ENCODE measurements at places on chromosomes 12 and 14.

- DNase-seq: no peak
These were observed 1.9 kb downstream of the FAM222A start for GRCh38 chr12:109715310-109716091.

DNA sequence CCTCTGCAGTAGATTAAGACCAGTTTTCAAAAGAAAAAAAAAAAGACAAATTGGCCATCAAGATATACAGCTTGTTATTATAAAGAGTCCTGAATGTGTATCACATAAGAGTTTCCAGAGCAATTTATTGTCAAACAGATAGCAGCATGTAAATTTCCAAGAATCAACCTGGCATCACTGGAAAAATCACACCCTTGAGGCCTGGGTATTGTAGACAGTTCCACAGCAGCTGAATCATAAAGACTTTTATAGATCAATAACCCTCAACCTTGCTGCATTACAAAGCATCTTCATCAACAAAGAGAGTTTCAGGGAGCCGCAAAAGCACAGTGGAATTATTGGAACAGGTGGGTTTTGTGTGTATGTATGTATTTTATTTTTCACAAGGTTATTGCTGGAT, 94.6 kb upstream of the LRIG3 start:
- no peak for DNase-seq

GRCh38 chr12:64983771-64984278, 137.3 kb downstream of the WIF1 start:
- no peak for DNase-seq

GRCh38 chr14:96053600-96054381, 14.6 kb downstream of the C14orf132 start:
- DNase-seq: no peak

DNA sequence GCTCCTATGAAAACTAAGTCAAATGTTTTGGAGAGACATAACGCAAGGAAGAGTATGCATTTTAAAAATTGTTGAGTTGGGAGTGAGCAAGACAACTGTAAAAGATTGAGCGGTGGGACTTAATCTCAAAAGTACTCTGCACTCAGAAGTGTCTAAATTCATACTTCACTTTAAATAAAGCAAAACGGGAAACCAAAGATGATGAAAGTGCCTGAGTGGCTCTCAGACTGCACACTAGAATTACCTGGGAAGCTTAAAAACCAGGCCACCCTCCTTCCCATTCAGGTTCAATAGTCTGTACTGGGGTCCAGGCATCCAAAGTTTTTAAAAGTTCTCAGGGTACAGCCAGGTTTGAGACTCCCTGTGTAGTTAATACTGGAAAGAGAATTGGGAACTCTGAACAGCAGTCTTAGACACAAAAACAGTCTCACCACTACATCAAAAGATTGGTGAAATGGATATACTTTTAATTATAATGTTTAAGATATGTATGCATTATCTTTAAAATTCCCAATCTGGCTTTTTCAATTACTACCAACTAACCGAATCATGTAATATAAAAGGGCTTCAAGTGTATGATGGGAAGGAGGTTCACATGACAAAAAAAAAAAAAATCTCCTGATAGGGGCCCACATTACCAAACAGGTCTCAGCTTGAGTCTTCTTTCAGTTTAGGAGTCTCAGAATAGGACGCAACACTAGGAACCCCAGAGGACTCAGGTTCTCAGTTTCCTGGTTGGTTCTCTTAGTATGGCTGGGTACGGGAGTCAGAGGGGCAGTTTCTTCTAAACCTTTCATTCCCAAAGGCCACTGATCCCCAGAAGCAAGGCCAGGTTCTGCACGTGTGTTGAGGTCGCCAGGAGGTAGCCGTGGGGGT, 1.0 kb downstream of the HOMEZ start:
- DNase-seq: no peak

DNA sequence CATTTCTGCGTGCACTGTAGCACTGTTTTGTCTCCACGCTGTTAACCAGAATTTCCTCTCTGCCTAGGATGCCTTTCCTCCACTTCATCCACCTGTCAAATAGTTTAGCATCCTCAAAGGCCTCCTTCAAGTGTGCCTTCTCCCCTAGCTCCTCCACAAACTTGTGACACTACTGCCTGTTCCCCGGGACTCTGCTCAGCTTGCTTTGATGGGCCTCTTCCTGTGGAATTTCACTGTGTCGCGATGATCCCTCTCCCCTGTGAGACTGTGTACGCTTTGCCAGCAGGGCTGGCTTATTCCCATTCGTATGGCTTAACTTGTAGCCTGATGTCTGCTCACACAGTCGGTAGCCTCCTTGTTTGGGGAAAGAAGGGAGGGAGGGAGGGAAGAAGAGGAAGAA, 426.8 kb downstream of the VRK1 start:
- no peak for DNase-seq

DNA sequence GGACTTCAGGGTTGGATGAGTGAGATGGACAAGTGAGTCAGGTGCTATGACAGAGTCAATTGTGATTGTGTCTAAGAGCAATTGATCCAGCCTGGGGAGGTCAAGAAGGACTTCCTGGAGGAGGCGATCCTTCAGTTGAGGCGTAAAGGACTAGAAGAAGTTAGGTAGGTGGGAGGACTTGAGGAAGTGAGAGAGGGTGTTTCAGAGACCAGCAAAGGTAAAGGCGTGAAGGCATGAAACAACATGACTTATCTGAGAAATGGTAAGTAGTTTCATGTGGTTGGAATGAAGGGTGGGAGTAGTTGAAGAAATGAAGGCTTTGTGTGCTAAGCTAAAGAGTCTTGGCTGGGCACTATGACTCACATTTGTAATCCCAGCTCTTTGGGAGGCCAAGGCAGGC, 48.9 kb upstream of the PPP1CC start:
- DNase-seq: no peak

GRCh38 chr14:45028107-45028626, 55.7 kb upstream of the PRPF39 start:
- no peak for DNase-seq

- DNase-seq: no peak
These were observed 261.4 kb downstream of the ITPR2 start for GRCh38 chr12:26571560-26571959.
